ENCODE measurements at places on chromosomes 2 and 18.
A peak's percentile ranks its signal among the peaks of the same experiment; 100 is the strongest.

DNA sequence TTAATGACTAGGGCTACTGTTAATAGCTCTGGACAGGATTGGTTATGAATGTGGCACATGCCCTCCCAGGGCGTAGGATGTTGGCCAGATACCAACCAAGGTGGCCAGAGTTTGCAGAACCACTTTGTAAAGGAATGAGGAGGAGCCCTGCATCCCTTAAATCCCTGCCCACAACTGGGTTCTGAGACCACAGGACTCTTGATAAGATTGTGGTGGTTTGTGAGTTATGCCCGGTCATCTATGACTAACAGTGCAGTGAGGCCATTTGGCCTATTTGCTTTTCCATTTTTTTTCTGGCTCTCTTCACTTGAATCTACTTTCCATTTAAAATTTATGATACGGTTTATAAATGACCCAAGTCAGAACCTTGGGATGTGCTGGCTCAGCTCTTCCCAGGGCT lies 294.5 kb downstream of the PRKCE start:
- peak; percentile 86 for DNase-seq

DNA sequence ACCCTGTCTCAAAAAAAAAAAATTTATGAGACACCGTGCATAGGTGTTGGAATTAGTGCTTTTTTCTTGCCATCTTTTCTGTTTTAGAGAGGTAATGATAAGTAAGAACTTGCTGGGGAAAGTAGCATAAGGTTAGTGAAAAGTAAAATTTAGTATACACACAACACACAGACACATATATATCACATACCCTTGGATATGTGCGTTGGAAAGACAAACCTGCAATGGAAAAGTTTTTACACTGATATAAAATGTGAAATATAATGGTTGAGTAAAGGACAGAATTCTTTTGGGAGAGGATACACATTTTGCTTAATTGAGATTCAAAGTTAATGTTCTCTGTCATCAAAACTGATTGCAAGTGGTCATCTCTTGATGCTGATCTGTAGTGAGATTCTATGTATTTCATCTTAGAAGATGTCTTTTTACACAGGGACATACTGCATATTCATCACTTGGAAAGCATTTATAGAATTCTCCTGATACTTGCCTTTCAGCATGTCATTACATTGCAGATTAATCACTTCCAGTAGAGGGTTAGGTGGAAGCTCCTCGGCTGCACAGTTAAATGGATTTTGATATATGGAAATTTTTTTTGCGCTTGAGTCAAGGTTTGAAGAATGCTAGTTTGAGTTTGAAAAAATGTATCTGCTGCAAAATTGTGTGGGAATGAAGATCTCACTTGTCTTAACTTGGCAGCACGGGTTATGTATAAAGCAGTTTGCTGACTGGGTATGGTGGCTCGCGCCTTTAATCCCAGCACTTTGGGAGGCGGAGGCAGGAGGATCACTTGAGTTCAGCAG lies 13.5 kb downstream of the PPP1CB start:
- no peak for DNase-seq

GRCh38 chr2:222287862-222288479 lies 10.8 kb downstream of the PAX3 start:
- no peak for DNase-seq

DNA sequence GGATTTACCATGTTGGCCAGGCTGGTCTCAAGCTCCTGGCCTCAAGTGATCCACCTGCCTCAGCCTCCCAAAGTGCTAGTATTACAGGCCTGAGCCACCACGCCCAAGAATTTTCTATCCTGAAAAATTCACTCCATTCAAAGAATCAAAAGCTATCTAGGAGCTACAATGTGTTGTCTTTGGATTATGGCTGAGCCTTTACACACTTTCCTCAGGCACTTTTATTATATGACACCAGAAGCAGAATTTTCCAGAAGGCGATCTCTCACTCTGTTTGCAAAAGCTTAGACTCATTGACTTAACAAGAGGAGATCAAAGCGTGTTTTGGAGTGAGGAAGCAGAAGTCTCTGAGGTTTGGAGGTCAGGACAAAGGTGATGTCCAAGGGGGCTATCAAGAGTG lies 3.6 kb downstream of the FAM124B start:
- no peak for DNase-seq

DNA sequence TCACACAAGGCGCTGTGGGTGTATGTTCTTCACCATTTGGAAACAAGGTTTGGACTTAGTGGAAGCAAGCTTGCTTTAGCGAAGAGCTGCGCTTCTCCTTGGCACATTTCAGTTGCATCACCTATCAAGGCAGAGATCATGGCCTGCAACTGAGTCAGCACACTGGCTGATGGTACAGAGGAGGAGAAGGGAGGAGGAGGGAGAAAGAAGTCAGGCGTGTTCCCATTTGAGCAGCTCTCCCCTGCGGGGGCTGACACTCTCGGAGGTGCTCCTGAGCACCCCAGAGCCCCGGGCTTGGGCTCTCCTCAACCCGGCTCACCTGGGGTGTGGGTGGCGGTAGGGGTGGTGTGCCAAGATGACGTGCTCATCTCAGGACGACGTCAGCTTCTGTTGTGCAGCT lies 6.0 kb upstream of the SERPINB5 start:
- no peak for DNase-seq

GRCh38 chr2:219611866-219612576 lies 14.4 kb downstream of the STK11IP start:
- no peak for DNase-seq

Data from urothelium cell line (cell line).